ENCODE measurements at places on chromosomes 5 and 9.

GRCh38 chr9:132008184-132008803, 71.4 kb downstream of the MED27 start:
- DNase-seq: peak; percentile 15

DNA sequence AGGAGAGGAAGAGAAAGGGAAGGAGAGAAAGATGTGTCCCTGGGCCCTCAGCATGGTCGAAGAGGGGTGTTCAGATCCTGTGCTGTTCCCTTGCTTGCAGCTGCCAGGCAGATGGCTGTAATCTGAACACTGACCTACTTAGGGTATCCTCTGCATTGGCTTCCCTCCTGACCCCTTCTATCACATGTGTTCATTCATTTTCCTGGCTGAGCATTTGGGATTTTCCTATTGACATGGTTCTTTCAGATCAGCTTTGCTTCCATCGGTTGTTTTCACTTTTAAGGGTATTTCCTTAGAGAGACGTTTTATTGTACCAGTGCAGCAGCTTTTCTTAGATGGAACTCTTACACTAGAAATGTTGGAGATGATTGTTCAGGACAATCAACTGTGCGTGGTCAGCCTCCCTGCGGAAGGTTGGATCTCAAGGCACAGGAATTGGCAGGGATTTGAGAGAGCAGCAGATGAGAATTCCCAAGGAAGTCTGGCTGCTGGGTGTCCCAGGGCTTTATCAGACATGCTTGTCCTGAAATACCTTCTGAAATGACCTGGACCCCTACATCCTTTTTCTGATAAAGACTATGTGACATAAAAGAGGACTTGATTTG, 26.0 kb downstream of the ACTBL2 start:
- DNase-seq: no peak

DNA sequence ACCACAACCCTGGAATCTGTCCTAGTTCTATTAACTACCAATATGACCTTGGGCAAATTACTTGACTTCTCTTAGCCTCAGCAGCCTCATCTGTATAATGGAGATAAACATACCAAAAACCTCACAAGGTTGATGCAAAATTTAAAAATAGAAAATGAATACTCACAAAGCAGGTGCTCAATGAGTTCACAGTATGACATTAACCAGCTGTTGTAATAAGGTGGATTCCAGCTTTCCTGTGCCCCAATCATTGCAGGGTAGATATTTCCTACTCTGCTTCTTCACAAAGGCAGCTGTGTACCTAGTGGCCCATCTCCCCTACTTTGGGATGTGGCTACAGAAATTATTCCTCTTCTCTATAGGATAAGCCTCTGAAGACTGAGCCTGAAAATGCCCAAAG, 8.8 kb downstream of the HTR4 start:
- no peak for DNase-seq

DNA sequence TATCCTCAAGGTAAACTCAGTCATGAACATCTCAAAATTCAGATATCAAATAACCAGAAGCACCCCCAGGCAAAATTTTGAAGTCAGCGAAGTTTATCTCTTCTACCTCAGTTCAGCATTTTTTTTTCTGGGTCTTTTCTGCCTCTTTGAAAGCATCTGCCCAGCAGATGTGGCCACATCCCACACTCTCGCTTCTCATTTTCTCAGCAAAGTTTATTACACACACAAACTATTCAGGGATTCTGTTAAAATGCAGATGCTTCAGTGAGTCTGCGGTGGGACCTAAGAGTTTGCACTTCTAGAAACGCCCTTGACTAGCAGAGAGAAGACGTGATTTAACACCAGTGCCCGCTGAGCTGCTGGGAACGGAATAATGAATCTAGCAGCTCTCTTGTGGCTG, 19.3 kb downstream of the RASEF start:
- DNase-seq: no peak

DNA sequence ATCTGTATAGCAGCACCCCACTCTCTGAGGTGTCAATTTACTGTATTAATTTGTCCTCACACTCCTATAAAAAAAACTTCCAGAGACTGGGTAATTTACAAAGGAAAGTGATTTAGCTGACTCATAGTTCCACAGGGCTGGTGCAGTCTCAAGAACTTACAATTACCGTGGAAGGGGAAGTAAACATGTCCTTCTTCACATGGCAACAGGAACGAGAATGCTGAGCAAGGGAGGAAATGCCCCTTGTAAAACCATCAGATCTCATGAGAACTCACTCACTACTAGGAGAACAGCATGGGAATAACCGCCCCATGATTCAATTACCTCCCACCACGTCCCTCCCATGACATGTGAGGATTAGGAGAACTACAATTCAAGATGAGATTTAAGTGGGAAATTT, 602.6 kb downstream of the MTRR start:
- no peak for DNase-seq

GRCh38 chr5:97694091-97694490, 511.0 kb upstream of the RIOK2 start:
- no peak for DNase-seq

- DNase-seq: no peak
Measured at GRCh38 chr5:658103-658502, 35.0 kb downstream of the TPPP start.

GRCh38 chr5:180328296-180329137, 24.6 kb downstream of the GFPT2 start:
- peak; percentile 74 for DNase-seq
